Lower lobe of right lung (tissue), 2 donors: ENCODE measurements at places on chromosomes 5 and 9. TPM values are rescaled to one million over a fixed set of nuclear protein-coding genes. Genes with fewer than 3 reads are reported as not detected.

DNA sequence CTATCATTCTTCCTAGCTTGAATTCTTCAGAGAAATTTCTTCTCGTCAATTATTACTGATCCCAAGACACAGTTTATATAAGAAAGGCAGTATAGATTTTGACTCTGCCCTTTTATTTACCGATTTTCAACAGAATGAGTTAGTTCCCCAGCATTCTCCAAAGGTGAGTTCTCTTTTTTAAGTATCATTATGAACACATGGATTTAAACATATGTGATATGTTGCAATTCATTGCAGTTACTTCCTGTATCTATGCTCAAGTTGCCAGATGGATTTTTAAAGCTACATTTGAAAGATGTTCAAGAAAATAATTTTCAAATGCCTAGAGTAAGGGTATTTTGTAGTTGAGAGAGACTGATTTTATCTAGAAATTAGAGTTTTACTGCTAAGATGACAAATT is 8.4 kb downstream of the WDR41 start:
- no peaks in the 10 kb centered on the region for H3K27me3 ChIP-seq
- H3K4me1 ChIP-seq = no peaks in the 10 kb centered on the region
- DNase-seq = no peak
- H3K27ac ChIP-seq = no peak overlapping the region
- peaks cover 22% of the 10 kb centered on the region for H3K36me3 ChIP-seq
- H3K4me3 ChIP-seq = no peak overlapping the region

DNA sequence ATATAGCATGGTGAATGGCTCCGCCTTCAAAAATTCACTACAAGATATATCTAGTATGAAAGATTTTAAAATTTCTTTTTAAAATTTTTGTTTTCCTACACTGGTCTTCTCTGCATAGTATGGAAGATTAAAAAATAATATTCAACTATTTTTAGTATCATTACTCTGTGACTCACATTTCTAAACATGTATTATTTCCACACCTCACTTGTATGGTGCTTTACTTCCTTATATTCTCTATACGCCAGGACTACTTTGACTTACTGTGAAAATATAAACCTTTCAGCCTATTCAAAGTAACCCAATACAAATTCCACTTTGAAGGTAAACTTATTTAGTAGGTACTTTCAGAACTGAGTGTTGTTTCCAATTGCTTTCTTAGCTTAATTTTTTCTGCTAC is 26.8 kb upstream of the TXNDC8 start:
- no peaks in the 10 kb centered on the region for H3K36me3 ChIP-seq
- H3K27ac ChIP-seq = no peak overlapping the region
- no peak for DNase-seq
- no peak overlapping the region for H3K4me3 ChIP-seq

- H3K27me3 ChIP-seq = no peaks in the 10 kb centered on the region
- H3K36me3 ChIP-seq = no peaks in the 10 kb centered on the region
- no peak overlapping the region for H3K27ac ChIP-seq
- H3K4me3 ChIP-seq = no peak overlapping the region
- H3K4me1 ChIP-seq = no peaks in the 10 kb centered on the region
- DNase-seq = no peak
Observed at GRCh38 chr5:127758766-127759283, 55.6 kb downstream of the CCDC192 start.

- H3K4me1 ChIP-seq = no peaks in the 10 kb centered on the region
- H3K4me3 ChIP-seq = no peak within 1 kb of the TSS
- H3K27ac ChIP-seq = no peak within 1 kb of the TSS
Observed at GRCh38 chr9:133635533-133636531, at the start of gene DBH. TSS of gene DBH (plus strand) at chr9:133636363. CDS start at chr9:133636372, 9 bp downstream.

DNA sequence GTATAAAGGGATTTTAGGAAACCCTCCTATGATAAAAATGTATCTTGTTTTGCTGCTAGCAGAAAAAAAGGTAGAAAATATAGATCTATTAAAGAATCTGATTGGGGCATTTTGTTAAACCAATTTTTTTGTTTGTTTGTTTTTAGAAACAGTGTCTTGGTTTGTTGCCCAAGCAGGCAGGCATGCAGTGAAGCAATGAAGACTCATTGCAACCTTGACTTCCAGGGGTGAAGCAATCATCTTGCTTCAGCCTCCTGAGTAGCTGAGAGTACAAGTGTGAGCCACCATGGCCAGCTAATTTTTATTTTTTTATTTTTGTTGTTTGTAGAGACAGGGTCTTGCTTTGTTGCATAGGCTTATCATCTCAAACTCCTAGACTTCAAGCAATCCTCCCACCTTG is 755.8 kb upstream of the EDIL3 start:
- H3K27me3 ChIP-seq = no peaks in the 10 kb centered on the region
- DNase-seq = no peak

SELENOP gene
- total RNA-seq = 705 TPM
